ENCODE measurements at places on chromosomes 16 and 17.

DNA sequence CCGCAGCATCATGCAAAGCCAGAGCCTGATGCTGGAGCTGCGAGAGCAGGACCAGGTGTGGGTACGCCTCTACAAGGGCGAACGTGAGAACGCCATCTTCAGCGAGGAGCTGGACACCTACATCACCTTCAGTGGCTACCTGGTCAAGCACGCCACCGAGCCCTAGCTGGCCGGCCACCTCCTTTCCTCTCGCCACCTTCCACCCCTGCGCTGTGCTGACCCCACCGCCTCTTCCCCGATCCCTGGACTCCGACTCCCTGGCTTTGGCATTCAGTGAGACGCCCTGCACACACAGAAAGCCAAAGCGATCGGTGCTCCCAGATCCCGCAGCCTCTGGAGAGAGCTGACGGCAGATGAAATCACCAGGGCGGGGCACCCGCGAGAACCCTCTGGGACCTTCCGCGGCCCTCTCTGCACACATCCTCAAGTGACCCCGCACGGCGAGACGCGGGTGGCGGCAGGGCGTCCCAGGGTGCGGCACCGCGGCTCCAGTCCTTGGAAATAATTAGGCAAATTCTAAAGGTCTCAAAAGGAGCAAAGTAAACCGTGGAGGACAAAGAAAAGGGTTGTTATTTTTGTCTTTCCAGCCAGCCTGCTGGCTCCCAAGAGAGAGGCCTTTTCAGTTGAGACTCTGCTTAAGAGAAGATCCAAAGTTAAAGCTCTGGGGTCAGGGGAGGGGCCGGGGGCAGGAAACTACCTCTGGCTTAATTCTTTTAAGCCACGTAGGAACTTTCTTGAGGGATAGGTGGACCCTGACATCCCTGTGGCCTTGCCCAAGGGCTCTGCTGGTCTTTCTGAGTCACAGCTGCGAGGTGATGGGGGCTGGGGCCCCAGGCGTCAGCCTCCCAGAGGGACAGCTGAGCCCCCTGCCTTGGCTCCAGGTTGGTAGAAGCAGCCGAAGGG lies 24.2 kb downstream of the C1QTNF1 start:
- DNase-seq = no peak

GRCh38 chr17:6231886-6232731 lies 161.9 kb downstream of the WSCD1 start:
- DNase-seq = no peak

DNA sequence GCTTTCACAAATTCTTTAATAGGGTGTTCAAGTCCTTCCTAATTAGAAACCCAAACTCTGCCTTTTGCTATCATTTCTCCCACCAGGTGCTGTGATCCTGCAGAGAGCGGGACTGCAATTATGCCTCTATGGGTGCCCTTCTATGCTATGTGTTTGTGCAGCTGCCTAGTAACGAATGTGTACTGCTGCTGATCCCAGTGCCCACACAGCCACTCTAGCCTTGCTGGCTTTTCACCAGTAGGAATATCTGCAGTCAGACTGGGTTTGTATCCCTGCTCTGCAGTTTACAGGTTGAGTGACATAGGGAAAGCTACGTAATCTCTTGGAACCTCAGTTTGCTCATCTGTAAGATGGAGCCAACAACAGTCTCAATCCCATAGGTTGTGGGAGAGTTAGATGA lies 179.6 kb upstream of the IRX3 start:
- DNase-seq = no peak

DNA sequence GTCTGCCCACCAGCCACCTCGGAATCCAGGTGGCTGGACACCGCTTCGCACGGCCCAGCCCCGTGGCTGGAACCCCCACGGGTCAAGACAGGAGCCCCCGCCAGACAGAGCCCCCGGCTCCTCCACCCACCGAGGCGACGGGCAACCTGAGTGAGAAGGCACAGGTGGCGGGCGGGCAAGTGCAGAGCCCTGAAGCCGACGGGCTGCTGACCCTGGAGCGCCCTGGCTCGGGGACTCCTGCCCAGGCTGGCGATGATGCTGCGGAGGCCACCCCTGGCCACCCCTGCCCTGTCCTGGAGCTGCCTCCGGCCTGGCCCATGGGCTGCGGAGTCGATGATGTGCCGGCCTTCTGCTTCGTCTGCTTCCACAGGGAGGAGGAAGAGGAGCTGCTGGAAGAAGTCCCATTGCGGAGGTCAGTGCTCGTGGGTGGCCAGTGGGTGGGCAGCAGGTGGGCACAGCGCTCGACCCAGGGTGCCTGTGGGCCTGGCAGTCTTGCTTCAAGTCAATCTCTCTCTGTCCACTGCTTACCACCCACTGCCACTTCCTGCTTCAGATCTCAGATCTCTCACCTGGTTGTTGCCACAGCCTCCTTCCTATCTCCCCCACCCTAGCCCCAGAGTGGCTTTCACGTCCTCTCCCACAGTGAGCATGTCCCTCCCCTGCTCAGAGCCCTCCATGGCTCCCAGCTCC lies 33.1 kb upstream of the SBK1 start:
- no peak for DNase-seq

- no peak for DNase-seq
These were observed 518.5 kb upstream of the EEF2KMT start for GRCh38 chr16:5615868-5616642.

DNA sequence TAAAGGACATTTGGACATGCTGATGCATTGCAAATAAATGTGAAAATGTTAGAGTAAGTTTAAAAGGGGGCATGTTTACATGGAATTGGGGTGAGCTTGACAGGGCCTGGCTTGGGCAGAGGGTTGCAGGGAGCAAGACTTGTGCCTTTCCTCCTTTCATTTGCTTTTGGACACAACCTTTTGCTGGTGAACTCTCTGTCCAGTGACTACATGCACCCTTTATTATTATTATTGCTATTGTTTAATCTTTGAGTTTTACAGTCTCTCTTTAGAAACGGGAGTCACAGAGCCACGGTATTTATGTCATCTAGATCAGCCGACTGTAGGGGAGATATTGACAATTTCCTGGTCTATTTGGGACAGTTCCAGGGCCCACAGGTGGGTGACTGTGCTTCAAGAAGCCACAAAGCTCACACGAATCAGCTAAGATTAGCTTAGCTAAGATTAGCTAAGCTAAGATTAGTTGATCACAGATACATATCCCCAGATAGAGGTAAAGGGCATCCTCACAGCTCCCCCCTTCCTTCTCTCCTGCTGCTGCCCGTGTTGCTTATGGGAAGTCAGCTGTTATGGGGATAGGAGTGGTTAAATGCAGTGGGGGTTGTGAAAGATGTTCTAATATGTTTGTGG lies 28.9 kb upstream of the ETV4 start:
- no peak for DNase-seq

DNA sequence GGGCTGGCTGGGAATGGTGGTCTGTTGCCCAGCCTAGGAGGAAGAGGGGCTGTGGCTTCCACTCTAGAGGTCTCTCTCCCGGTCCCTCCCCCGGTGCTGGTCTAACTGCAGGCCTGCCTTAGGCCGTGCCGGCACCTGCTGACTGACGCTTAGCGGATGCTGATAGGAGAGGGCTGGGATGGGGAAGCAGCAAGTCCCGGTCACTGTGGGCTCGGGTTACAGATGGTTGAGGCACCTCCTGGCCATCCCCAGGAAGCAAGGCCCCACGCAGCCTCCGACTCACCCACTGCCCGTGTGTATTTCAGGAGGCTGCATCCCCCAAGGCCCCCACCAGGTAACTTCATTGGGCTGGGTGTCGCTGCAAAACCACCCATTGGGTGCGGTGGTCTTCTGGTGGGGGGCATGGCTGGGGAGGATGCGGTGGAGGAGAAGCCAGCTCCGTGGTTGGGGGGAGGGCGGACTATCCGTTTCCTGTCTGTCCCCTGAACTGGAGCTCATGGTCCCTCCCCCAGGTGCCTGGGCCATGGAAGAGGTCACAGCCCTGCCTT lies 278.9 kb downstream of the SEC14L1 start:
- DNase-seq = no peak

- no peak for DNase-seq
These were observed 17.7 kb downstream of the NT5M start for GRCh38 chr17:17320911-17321220.

DNA sequence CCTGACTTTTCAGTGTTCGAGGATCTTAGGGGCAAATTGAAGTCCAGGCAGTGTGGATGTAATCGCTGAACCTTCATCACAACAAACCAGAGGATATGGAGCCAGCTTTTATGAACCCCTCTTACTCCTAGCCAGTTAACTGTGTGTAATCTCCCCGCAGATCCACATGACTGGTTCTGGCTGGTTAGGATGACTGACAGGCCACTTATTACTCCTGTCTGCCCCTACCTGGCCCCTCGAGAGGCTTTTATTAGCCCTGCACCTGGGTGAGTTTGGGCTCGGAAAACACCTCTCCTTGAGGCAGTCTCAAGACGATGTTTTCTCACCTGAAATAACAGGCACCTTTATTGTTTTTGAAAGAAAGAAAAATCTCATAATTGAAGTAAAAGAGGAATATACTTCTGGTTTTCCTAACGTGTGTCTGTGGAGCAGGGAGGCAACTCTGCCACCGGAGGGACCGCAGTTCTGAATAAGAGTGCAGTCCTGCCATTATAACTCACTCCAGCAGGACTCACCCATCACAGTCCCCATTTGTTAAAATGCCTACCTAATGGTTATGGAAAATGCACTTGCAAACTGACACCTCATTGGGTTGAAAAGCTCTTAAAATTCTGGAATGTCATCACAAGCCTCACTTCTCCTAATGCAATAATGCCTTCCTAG lies 291.9 kb upstream of the N4BP1 start:
- no peak for DNase-seq

GRCh38 chr16:46845952-46846351 lies 15.0 kb upstream of the C16orf87 start:
- DNase-seq = no peak

- no peak for DNase-seq
These were observed 185.7 kb upstream of the IRX5 start for GRCh38 chr16:54744998-54745397.

DNA sequence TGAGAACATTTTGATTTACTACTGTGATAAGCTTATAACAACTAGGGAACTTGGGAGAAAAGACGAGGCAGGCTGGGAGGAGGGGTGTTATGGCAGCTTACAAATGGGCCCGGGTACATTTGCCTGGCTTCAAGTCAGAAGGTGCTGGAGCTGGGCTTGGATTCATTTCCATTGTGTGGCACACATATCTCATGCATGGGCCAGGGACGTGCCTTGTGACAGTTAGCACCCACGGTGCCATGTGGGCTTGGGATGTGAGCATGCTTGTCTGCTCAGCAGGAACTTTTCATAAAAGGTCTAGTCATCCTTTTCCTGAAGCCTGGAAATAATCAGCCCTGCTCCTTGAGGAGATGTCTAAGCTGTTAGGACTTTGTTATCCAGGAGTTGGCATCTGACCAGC lies 572.2 kb downstream of the CDH13 start:
- no peak for DNase-seq

DNA sequence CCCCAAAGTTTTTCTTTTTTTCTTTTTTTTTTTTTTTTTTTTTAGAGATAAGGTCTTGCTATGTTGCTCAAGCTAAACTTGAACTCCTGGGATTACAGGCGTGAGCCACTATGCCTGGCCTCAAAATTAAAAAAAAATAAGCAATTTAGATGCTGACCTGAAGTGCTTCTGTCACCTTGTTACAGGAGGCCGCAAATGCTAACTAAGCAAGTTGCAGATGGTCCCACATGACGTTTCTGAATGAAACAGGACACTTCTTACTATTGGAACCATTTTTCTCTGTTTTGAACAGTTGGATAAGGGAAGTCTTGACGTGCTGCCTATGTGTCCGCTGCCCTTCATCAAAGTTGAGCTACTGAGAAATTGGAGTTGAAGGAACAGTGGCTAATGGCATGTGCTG lies 8.8 kb downstream of the ANKRD40CL start:
- no peak for DNase-seq

DNA sequence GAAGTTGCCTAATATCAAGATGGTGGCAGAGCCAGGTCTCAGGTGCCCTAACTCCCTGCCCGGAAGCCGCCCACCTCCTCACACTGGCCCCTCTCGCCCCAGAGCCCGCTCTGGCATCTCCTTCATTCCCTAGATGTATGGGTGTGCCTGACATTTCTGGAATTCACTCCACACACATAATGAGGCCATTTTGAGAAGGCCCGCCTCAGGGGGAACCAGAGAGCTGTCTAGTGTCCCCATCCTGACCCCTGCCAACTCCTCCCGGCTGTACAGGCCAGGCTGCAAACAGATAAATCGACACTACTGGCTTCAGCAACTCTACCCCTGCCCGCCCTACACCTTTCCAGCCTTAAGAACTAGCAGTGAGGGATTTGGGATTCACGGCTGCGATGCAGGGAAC lies 7.7 kb downstream of the WNT3 start:
- no peak for DNase-seq

DNA sequence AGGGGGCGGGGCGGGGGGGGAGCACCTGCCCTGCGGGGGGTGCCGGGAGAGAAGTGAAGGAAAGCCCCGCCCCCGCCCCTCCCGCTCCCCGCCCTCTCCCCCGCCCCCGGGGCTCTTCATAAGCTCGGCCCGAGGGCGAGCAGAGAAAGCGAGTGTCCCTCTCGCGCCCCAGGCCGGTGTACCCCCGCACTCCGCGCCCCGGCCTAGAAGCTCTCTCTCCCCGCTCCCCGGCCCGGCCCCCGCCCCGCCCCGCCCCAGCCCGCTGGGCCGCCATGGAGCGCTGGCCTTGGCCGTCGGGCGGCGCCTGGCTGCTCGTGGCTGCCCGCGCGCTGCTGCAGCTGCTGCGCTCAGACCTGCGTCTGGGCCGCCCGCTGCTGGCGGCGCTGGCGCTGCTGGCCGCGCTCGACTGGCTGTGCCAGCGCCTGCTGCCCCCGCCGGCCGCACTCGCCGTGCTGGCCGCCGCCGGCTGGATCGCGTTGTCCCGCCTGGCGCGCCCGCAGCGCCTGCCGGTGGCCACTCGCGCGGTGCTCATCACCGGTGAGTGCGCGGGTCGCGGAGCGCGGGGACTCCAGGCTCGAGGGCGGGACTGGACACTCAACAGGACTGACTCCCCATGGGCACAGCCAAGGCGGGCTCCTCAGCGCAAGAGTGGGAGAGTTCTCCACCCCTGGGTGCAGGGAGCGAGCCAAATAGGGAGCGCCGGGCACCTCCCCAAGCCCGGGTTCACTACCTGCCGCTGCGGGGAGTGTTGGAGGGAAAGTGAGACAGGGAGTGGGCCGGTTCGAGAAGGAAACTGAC lies at the start of gene HSD11B2:
Gene HSD11B2 (plus strand): TSS at position 145 of the 798 bp plus-strand sequence. CDS start 128 bp downstream, at position 273.
- DNase-seq = no peak

- no peak for DNase-seq
These were observed 43.2 kb downstream of the RAI1 start for GRCh38 chr17:17724307-17725010.

DNA sequence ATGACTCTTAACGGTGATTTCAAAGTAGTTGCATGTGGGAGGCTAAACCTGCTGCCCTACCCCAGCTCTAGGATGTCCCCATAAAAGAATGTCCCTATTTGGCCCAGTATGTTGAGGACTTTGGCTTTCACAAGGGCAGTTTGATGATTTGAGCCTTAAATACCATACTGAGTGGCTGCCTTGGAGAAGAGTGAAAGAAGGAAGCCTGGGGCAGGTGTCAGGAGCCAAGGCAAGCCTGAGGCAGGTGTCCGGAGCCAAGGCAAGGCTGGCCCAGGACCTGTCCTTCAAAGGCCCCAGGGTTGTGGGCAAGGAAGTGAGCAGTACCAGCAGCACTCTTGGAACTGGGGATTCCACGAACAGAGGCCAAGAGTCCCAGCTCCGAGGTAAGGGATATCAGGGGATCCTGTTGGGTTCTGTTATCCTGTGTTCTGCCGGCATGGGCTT lies 18.6 kb downstream of the ST6GALNAC2 start:
- no peak for DNase-seq

- DNase-seq = no peak
These were observed 19.8 kb upstream of the SLC39A11 start for GRCh38 chr17:73112246-73112645.

- no peak for DNase-seq
These were observed 702 bp upstream of the MARVELD3 start for GRCh38 chr16:71625113-71625850.
